Small intestine (tissue), 16 donors: ENCODE measurements at places on chromosomes 5 and 9. TPM values are rescaled to one million over a fixed set of nuclear protein-coding genes. Genes with fewer than 3 reads are reported as not detected.

ZNF883 gene
- polyA plus RNA-seq, result 2.0 TPM

CDC25C gene
- polyA plus RNA-seq, result 4.2 TPM

ERAP2 gene
- 7.4 TPM for polyA plus RNA-seq

NINJ1 gene
- polyA plus RNA-seq, result 93.2 TPM

QRFP gene
- 0.37 TPM for polyA plus RNA-seq

MRPS30 gene
- polyA plus RNA-seq, result 21.9 TPM

DCTN4 gene
- 15.7 TPM for polyA plus RNA-seq

RABGAP1 gene
- 10.3 TPM for polyA plus RNA-seq

VCP gene
- polyA plus RNA-seq, result 167 TPM

COMMD10 gene
- polyA plus RNA-seq, result 24.2 TPM

- no peak for DNase-seq
Measured at GRCh38 chr5:16411235-16411634, 54.4 kb downstream of the ZNF622 start.

GRCh38 chr5:5666369-5666768 is 243.9 kb downstream of the ICE1 start:
- DNase-seq, result no peak

- DNase-seq, result no peak
Measured at GRCh38 chr9:128162215-128163026, 2.4 kb downstream of the BBLN start.

- DNase-seq, result no peak
Measured at GRCh38 chr9:75615284-75615683, 275.2 kb upstream of the PCSK5 start.

- no peak for DNase-seq
Measured at GRCh38 chr5:2752059-2752820, 763 bp upstream of the IRX2 start.

DNA sequence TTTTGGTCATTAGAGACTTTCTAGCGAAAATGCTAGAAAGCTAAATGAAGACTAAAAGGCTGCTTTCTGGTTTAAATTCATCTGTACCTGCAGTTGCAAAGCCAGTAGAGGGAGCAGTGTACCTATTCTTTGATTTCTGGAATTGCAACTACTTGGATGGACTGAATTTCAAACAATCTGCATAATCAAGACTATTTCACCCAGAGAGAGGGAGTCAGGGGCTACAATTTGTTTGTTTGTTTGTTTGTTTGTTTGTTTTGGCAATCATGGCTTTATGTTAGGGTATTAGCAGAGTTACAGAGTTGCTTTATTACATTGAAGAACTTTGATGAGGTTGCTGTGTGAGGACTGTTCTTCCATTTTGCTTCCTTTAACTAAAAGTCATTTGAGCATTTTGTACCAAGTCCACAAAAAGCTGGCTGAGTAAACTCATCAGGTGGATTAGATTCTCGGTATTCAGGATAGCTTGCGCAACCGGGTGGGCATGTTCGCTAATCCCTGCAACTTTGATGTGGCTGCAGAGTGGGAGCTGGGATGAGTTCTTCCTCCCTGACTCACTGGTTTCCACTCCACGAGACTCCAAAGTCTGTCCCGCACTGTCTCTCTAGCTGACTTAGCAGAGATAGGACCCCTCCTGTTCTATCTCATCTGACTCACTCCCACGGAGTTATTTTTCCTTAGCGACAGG is 80.0 kb upstream of the TUT7 start:
- peak; percentile 53 for DNase-seq

GRCh38 chr9:99576876-99577275 is 244.8 kb upstream of the NR4A3 start:
- DNase-seq, result no peak

GRCh38 chr5:174307031-174307408 is 261.5 kb downstream of the NSG2 start:
- no peak for DNase-seq

- DNase-seq, result no peak
Measured at GRCh38 chr9:117075636-117076035, 339.2 kb downstream of the ASTN2 start.

GRCh38 chr5:159402311-159402710 is 72.0 kb upstream of the IL12B start:
- no peak for DNase-seq

GRCh38 chr9:100167176-100167575 is 68.1 kb downstream of the INVS start:
- no peak for DNase-seq

- no peak for DNase-seq
Measured at GRCh38 chr9:90783552-90783951, 18.1 kb upstream of the SYK start.

DNA sequence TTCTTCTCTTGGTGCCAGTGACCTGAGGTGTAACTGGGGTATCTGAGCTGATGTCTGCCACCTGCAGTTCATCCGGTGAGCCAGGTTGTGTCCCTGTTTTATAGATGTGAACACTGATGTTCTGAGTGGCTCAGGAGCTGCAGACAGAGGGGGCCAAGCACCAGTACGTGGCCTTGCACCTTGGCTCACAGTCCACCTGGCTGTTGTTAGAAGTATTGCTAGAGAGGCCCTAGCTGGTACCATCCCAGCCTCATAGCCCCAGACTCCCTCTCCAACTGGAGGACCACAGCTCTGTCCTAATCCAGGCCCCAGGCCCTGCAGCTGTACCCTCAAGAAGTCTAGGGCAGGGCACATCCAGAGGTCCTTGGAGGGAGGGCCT is 16.2 kb downstream of the PHF2 start:
- peak; percentile 26 for DNase-seq

- DNase-seq, result no peak
Measured at GRCh38 chr5:128673000-128673399, 135.0 kb upstream of the FBN2 start.

DNA sequence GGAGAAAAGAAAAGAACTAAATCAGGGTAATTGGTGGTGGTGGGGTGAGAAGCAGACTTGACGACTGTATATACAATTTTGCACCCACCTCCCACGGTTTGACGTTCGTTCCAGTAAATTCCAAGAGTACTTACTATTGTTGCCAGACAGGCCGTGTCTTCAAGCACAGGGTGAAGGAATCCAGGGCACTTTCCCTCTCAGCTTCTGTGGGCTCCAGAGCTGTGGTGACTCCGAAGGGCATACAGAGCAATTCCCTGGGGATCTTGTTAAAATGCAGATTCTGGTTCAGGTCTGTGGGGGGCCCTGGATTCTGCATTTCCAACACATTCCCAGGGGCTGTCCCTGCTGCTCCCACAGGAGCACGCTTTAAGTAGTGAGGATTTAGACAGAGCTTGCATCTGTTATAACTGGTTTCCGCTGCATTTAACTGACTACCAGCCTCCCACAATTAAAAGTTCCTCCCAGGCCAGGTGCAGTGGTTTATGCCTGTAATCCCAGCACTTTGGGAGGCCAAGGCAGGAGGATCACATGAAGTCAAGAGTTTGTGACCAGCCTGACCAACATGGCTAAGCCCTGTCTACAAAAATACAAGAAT is 49.3 kb upstream of the FANCC start:
- DNase-seq, result no peak

DNA sequence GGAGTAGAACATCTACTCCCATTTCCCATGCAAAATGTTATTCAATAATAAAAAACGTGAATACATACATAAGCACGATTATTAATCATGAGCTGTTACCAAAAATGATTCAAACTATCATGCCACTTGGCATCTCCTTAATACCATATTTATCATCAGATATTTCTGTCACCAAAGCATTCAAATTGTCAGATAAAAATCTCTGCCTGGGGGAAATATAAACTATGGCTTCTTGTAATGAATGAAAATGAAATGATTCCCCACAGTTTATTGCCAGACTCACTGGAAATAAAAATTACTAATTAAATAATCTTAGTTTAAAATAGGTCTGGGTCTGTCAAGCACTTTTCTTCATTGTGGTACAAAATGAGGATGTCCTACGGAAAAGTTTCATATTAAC is 265.4 kb downstream of the EDIL3 start:
- no peak for DNase-seq

DNA sequence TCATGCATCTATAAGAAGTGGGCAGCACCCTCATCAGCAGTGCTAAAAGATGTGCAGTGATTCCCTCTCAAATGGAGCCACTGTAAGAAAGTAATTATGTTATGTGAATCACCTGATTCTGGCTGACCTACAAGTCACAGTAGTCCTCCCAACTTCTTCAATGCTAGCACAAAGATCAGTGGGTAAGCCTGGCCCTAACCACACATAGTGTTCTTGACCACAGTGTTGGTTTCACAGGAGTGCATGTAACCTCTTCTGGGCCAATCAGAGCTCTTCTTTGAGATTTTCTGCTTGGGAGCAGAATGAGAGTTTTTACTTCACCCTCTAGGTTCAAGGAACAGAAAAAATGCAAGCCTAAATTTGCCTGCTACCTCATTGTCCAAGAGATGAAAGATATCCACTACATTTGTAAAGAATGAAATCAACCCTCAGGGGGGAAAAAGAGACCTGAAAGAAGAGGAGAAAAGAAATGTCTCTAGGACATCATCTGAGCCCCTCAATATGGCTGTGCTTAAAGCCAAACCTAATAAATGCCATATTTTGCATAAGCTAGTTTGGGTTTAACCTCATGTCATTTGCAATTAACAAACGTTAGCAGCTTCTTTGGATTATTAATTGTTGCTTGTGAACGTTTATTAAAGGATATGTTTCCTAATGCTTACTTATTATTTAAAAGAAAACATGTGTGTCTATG is 65.3 kb upstream of the ADRB2 start:
- DNase-seq, result no peak

DNA sequence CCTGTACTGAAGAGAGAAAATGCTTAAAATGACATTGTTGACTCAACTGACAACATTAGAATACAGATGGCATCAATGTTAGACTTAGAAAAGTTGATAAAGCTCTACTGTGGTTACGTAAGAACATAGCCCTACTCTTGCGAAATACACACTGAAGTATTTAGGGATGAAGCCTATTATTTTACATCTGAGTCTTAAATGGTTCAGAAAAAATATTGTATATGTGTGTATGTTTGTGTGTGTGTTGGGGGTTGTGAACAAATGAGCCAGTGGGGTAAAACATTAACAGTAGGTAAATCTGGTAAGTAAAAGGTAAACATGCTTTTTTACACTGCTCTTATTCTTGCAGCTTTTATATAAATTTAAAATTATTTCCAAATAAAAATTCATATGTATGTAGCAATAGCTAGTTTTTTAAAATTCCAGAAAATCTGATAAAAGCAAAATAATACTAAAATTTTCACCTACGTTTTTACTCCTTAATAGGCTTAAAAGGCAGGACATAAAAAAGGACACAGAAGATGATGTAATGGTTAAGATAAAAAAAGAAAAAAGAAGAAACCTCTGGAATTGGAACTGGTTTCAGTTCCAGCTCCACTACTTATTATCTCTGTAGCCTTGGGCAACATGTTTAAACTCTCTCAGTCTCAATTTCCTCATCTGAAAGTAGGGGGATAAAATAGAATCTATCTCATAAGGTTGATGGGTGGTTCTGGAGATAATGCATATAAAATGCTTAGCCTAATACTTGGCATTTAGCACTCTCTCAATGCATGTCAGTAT is 44.3 kb downstream of the GARNL3 start:
- no peak for DNase-seq

- DNase-seq, result peak; percentile 36
Measured at GRCh38 chr9:124017051-124017928, 5.7 kb downstream of the LHX2 start.

DNA sequence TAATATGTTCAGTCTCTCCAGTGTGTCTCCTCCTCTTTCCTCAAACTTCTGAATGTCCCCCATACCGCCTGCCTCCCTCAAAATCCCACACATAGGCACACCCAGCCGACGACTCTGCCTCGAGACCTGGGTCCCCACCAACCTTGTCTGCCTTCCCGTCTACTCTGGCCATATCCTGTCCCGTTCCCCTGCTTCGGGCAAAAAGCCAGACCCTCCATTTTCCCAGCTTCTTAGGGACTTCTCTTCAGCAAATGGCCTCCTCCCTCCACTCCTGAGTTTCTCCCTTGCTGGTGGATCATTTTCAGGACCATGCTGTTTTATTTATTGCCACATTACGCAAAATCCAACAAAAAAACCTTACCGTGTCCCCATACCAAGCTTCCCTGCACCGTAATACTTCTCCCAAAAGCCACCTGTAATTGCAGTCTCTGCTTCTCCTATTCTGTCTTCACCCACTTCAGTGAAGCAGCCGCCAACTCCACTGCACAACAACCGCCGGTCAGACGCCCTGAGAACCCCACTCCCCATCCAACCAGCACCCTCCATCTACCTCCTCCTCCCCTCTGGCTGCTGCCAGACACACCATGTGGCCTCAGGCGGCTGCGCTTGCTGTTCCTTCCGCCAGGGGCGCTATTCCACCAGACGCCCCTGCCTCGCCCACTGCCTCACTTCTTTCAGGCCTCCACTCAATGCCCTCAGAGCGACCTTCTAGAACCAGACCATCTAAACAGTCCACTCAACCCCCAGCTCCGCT is 117.0 kb downstream of the TRPM6 start:
- DNase-seq, result peak; percentile 15

- DNase-seq, result no peak
Measured at GRCh38 chr5:87245451-87245850, 22.2 kb upstream of the RASA1 start.

DNA sequence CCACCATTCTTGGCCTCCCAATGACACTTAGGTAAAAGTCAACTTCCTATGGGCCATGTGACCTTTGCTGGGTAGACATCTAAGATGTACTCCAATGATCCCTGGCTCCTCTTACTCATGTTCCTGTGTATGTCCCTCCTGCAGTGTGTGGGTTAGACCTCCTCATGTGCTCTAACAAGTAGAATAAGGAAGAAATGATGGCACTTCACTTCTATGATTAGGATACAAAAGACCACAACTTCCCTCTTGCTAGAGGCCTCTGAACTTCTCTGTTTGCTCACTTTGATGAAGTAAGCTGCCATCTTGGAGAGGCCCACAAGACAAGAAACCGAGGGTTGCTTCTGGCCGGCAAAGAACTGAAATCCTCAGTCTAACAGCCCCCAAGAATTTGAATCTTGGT is 131.8 kb downstream of the TAF11L14 start:
- DNase-seq, result no peak

DNA sequence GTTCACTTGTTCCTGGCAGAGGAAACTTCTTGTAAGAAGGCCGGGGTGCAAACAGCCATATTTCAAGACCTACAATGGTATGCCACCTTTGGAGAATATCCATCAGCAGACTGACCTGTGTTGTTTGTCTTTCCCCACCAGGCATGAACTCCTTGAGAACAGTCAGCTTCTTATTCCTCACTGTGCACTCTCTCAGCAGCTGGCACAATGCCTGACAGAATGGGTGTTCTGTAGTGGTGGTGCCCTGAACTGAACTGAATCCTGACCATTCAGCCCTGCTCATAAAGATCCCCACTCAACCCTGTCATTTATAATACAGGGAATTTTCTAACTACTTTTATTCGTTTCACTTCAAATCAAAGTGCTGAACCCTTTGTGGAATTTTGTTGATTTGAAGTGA is 206.9 kb downstream of the COX7C start:
- no peak for DNase-seq

- no peak for DNase-seq
Measured at GRCh38 chr9:6944093-6944551, 186.3 kb downstream of the KDM4C start.

GRCh38 chr5:106093134-106093533 is 1577.6 kb downstream of the EFNA5 start:
- DNase-seq, result no peak

- no peak for DNase-seq
Measured at GRCh38 chr5:1781107-1781506, 18.5 kb downstream of the MRPL36 start.

GRCh38 chr9:13974891-13975290 is 339.1 kb downstream of the NFIB start:
- DNase-seq, result no peak

- DNase-seq, result no peak
Measured at GRCh38 chr9:37559855-37560592, 16.2 kb downstream of the FBXO10 start.

GRCh38 chr9:83523684-83524083 is 14.5 kb downstream of the FRMD3 start:
- DNase-seq, result no peak
